ENCODE measurements at places on chromosomes 7 and 10.

DNA sequence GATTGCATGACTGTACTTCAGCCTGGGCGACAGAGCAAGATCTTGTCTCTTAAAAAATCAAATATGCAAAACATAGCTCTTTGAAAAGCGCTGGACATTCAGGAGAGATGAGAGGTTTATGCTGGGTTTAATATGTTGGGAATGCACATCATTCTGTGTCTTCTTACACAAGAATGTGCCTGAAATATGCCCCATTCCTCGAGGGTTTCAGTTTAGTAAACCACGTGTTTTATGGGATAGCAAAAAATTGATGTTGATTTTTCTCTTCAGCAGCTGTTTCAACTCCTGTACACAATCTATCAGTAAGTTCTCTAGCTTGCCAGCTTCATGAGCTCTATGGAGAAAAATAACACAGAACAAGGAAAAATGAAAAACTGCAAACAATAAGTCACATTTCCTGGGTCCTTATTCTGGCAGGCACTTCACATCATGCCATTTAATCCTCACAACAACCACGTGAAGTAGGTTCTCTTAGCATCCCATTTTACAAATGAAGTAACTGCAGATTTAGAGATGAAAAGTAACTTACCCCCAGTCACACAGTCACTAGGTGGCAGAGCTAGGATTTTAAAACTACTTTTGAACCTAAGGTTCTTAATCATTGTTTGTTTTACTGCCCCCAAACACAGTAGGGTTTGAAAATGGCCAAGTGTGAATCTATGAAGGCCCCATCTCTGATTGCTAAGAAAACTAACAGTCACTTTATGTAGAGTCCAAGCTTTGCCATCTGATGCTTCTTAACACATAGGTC lies 423.6 kb downstream of the PHTF2 start:
- DNase-seq: no peak

DNA sequence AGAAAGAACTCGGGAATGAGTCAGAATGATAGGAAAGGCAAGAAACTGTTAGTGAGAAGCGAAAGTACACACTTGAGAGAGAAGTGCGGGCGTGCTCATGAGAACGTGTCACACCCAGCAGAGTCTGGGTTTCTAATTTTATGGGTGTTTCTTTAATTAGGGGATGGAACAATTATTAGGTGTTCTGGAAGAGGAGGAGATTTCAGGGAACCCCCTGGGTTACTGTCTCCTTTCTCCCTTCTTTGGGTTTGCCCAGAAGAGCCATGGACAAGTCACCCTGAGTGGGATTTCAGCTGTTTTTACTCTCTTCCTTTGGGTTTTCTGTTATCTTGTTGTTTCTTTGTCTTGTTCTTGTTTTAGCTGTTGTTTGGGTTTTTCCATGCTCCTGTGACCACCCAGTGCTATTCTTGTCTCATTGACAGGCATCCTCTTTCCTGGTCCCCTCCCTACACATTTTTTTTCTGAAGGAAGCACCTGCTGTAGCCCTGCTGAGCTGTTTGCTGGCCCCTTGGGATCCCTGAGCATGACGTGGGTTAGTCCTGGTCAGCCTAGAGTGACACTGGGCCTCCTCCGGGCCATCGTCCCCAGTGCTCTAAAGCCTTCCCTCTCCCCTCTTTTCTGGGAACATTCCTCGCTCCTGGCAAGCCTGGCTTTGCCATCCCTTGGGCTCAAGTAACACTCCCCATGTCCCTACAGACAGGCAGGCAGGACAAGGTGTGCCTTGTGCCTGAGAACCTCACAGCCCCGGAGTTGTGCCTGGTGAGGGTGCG lies 3.5 kb downstream of the SH2D4B start:
- DNase-seq: no peak

DNA sequence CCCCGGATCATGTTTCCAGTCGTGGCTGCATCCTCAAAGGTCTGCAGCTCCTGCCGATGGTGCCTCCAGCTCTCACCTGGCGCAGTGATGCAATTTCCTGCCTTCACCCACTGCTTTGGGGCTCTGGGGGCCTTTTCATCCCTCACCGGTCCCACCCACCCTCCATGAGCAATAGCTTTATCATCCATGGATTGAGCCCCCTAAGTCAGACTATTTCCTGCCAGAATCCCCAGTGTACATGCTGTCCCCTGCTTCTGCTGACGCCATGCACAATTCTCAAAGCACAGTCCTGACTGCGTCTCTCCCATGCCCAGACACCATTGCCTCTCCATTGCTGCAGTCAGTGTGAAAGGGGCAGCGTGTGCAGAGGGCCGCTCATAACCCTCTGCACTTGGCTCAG lies 49.7 kb downstream of the FAM241B start:
- DNase-seq: no peak

DNA sequence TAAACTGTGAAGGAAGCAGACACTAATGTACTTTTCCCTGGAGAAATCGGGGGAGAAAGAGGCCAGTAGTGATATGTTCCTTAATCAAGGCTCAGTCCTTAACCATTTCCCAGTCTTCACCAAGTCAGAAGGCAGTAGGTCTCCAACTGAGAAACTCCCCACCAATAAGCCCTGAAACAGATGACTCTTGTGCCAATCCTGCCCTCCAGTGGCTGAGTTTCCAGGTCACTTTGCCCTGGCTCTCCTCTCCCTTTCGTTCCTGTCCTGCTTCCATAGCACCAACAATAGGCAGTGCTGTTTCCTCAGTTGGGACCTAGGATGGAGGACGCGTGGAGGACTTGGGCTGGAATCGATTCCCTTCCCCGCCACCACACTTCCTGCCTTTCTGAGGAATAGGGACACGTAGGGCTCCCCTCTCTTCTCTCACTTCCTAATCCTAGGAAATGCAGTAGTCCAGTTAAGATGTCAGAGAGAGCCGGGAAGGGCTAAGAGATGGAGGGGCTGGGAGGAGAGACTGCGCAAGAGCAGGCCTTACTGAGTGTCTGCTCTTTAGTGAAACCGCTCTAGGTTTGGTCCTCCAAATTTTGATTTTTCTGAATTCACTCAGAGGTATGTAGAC lies 23.4 kb downstream of the ATOH7 start:
- no peak for DNase-seq

GRCh38 chr10:59872892-59873463 lies 33.4 kb downstream of the CCDC6 start:
- DNase-seq: no peak

DNA sequence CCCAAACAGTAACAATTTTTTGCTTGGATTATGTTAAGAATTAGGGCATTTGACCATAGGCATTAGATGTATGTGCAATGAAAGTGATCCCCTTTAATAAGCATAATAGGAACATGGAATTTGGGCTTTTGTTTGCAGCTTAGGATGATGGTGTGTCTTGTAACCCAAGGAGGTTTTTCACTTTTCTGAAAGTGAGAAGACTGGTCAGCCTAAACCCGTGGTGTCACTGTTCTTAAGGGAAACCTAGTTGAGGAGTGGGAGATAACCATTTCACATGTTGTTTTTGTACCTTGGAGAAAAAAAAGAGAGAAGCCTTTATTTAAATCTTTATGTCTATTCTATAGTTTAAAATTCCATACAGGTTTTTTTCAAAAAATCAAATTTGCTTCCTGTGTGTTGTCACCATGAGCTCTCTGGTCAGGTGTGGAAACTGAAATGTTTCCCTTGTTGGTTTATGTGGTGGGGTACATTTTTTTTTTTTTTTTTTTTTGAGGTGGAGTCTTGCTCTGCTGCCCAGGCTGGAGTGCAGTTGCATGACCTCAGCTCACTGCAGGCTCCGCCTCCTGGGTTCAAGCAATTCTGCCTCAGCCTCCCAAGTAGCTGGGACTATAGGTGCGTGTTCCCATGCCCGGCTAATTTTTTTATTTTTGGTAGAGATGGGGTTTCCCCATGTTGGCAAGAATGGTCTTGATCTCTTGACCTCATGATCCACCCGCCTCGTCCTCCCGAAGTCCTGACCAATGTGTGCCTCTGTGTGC lies 7.7 kb downstream of the CCM2 start:
- DNase-seq: no peak

DNA sequence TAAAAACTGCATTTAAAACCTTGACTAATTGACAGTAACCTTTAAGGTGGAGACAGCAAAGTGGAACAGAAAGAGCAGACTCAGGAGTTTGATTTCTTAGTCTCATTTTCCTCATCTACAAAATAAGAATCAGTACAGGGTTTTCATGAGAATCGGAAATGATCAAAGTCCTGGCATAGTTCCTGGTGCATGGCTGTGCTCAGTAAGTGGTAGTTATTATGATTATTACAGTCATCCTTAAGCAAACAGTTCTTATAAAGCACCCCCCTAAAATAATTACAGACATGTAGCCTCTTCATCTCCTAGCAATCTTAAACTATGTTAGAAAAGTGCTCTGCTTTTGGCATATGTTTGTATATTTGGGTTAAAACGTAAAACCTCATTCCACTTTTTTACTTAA lies 18.0 kb downstream of the NEBL start:
- no peak for DNase-seq

- DNase-seq: no peak
Observed at GRCh38 chr10:78502210-78502936, 468.7 kb downstream of the RPS24 start.

GRCh38 chr7:140155428-140155827 lies 21.4 kb downstream of the KDM7A start:
- no peak for DNase-seq

- DNase-seq: no peak
Observed at GRCh38 chr7:101299511-101300464, 21.8 kb downstream of the IFT22 start.

DNA sequence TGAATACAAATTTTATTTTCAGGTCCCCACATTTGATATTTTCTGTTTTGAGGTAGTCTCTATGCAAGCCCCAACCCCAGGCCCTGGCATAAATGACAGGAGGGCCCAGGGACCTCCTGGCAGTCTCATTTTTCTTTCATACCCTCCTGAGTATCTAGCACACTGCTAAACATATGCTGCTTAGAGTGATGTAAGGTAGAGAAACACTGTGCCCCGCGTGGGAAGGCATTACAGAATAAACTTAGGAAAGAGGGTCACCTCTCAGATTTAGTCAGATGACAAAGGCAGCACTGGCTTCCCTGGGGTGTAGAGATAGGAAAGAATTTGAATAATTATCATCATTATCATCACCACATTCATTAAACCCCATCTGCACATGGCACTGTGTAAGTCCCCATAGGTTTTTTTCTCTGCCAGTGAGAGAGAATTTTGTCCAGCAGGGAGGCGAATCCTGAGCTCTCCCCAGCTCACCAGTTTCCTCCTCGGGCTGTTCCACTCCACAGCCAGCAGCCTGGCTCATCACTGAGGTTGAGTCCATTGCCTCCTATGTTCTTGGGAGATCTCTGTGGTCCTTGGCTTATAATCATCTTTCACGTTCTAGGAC lies 507.3 kb upstream of the GALNT17 start:
- no peak for DNase-seq

- DNase-seq: no peak
Observed at GRCh38 chr10:73588656-73589055, 2.5 kb downstream of the USP54 start.

- no peak for DNase-seq
Observed at GRCh38 chr7:155188821-155189581, 108.7 kb upstream of the INSIG1 start.

DNA sequence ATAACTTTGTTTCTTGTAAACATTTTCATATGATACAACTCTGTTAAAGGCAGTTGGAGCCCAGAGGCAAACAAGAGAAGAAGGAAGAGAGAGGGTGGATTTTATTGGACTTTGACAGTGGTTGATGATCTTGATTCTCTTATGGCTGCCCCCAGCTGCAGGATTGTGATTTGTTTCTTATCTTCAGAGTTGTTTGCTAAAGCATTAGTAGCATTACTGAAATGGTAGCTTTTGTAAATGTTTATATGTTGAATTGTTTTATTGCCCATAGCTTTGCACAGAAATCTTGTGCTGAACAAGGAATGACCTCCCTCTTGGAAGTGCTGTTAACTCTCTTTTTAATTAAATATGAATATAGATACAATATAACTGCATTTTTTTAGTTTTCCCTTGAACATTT lies 309.4 kb downstream of the AUTS2 start:
- DNase-seq: no peak

DNA sequence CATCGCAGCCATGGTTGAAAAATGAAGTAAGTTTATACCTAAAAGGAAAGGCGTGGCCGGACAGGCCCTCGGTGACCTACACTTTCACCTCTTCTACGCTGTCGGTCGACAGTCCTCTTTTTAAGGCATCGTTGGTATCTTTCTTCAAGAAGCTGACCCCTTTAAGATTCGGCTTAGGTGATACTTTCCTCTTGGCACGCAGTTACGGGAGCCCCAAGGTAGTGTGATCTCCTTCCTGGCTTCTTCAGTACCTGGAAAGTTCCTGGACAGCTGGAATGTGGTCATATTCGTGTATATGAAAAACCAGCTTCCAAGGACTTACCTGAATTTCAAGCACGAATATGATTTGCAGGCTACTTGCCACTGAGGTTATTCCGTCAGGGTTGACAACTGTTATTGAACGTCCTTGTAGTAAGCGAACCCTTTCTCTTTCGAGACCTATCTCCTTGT lies 885 bp upstream of the SYPL1 start:
- DNase-seq: no peak

DNA sequence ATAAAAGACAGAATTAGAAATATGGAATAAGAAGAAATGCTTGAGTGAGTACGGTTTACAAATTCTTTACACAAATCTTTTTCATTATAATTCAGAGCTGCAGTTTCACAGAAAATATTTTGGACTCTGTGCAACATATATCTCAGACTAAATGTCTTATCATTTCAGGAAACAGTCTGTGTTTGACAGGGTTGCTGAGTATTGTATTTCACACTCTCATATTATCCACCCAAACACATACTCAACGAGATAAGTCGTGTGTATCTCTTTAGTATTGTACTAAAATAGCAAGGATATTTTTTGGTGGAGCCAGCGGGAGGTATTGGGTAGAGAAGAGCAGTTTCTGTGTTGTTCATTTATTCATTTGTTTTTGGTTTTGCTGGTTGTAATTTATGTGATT lies 39.0 kb upstream of the SLC39A12 start:
- no peak for DNase-seq

DNA sequence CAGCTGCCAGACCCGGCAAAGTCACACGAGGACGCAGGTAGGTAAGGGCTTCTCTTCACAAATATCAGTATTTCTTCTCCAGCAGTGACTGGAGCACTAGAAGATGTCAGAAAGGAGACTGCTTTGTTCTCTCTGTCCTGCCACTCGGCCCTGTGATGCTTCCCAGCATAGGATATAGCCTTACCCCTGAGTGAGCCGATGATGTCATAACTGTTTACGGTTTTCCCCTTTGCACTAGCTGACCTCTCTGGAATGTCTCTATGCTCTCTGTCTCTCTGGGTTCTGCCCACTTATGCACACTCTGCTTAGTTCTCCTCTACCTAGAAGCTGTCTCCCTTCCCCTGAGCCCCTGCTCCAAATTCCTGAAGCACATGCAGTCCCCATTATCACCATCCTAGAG lies 167.5 kb upstream of the PODXL start:
- no peak for DNase-seq

- DNase-seq: no peak
Observed at GRCh38 chr7:136685501-136686173, 182.8 kb upstream of the CHRM2 start.

- no peak for DNase-seq
Observed at GRCh38 chr7:69843653-69844052, 245.4 kb downstream of the AUTS2 start.

Measured in activated CD4-positive, alpha-beta T cell treated with anti-CD3 and anti-CD28 coated beads for 24 hours (primary cell).